ENCODE measurements at places on chromosomes 6 and 20.

GRCh38 chr6:7976485-7977056, 66.0 kb upstream of the TXNDC5 start:
- no peak for DNase-seq

DNA sequence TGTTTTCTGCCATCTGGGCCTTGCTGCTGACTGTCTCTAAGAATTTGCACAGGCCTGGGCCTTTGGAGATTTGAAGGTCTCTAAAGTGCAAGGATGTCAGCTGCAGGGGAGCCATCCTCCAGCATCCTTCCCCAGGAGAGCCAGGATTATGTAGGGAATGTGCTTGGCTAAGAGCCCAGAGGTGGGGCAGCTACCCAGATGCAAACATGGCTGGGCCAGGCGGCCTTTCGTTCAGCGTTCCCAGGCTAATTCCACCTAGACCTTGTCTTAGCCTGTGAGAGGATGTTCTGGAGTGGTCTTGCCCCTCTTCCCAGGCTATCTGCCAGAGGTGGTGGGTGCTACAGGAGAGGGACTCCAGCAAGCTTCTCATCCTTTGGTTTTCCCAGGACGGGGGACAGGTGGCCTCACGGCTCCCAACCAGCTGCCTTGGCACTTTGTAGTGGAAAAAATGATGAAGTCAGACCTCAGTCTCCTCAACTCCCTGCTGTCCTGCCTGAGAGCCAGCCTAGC, 7.7 kb upstream of the PTGIS start:
- DNase-seq, result no peak

DNA sequence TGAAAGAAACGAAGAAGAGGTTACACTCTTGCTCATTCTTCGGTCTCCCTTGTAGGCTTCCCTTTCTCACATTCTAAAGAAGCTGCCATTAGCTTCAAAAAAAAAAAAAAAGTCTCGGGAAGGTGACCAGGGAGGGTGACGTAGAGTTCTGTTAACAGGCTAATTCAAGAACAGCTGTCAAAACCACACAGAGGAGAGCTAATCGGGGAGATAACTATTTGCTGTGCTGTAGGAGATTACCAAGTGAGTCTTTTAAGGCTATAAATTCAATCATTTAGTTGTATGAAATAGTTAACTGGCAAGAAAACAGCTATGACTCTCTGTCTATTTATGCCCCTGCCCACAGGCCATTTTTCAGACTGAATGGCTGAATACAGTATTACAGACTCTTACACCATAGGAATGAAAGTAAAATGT, 256.8 kb downstream of the SYNE1 start:
- no peak for DNase-seq

DNA sequence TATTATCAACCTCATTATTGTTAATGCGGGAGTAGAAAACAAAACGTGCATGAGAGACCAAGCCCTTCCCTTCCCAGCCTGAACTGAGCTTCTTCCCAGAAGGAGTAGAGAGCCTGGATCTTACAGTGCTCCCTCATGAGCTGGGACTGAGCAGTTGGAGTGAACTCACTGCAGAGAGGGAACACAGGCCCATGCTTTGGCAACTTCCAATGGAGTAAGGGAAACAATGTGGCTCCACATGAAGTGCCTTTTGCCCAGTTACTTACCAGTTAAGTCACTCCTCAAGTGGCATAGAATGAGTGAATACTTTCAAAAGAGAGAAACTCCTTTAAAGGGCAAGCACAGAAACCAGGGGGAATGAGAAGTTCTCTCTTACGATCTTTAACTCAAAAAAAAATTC, 12.4 kb downstream of the FHL5 start:
- DNase-seq, result no peak

DNA sequence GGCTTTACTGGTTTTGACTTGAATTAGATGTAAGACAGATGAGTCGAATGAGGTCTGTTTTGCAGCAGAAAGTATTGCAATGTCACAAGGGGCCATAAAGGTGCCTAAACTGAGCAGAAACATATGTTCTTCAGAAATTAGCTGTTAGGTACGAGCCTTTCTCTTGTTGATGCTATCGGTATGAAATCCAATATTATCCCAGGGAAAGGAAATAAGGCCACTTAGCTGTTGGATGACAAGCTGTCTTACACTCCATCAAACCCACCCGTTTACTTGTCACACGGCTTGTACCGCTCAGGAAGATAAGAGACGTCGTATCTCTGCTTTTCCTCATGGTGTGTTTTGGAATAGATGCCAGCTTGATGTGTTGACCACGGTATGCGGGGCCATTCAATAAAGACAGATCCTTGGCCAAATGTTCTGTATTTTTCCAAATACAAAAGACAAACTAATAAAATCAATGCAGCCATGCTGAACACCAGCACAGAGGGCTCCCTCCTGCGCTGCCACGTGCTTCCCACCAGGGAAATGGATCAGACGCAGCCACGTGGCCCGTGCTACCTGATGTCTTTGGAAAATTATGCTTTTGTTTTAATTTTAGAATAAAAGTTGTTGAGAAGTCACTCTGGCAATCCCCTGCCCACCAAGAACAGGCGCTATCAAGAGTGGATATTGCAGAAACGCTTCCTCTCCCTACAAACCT, 255.9 kb upstream of the SULF2 start:
- DNase-seq, result no peak

DNA sequence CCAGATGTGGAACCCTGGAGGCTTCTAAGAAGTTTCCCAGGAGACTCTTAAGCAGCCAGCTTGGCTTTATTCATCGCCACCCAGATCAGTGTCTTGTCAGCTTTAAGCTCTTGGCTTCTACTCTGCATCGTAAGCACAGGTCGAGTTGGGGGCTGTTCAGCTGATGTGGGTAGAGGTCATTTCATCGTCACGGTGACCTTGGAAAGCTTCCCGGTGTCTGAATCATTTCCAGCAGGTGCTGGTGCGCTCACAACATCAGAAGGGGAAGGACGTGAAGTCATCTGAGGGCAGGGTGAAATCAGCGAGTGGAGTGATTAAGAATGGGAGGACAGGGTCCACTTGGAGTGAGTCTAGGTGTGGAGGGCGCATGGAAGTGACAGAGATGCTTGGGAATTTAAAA, 112.6 kb downstream of the SASH1 start:
- DNase-seq, result no peak

- DNase-seq, result no peak
Observed at GRCh38 chr20:24622856-24623255, 153.4 kb downstream of the SYNDIG1 start.

- no peak for DNase-seq
Observed at GRCh38 chr20:53927990-53928389, 142.4 kb downstream of the BCAS1 start.

DNA sequence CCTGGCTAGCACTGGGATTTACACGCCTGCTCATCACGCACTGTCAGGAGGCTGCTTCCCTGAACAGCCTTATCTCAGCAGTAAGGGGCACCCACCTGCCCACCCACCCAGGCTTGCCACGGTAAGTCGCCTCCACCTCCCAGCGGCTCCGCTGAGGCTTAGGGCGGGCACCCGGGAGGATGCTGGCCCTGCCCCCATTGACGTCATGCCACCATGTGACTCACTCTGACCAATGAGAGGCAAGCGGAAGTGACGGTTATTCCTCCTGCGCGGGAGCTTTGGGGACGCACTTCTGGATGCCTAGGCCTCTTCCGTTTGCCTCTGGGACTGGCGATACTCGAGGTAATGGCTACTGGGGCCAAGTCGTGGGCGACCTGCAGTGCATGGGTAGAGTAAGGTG, 256.8 kb downstream of the QKI start:
- no peak for DNase-seq

- no peak for DNase-seq
Observed at GRCh38 chr6:70150521-70150920, 152.4 kb downstream of the COL9A1 start.

GRCh38 chr6:75906871-75907270, 157.8 kb downstream of the MYO6 start:
- no peak for DNase-seq

- no peak for DNase-seq
Observed at GRCh38 chr6:154543628-154544027, 33.1 kb upstream of the CNKSR3 start.

GRCh38 chr6:117530467-117531242, 48.2 kb downstream of the DCBLD1 start:
- DNase-seq, result no peak

DNA sequence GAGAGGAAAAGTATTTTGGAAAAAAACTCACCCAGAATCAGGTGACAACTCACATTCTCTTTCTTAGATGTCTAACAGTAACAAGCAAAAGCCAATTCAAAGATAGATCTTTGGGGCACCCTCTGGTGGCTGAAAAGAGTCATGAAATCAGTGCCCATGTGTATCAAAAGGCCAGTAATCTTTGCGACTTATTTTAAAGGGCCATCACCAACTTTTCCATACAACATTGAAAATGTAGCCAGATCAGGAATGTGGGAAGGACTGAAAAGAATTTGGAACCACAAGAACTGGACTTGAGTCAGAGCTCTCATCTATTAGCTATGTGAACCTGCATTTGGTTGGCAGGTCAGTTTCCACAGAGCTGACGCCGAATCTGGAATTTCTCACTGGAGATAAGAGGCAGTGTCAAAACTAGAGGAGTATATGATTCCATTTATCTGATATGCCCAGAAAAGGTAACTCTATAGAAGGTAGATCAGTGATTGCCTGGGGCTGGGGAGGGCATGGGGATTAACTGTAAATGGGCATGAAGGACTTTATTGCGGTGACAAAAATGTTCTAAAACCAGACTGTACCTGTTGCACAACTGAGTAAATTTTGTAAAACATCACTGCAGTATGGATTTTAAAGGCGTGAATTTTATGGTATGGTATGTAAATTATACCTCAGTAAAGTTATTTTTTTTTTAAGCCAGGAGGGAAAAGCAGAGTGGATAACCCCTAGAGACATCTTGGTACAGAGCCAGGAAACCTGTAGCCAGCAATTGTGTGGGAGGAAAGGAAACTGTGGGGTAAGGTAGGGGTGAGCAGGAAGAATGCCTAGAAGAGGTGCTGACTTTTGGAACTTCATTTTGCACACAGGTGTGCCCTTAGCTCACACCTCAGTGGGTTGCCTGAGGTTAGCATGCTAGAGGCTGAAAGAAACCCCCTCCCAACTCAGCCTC, 117.1 kb upstream of the ASF1A start:
- peak; percentile 81 for DNase-seq

- DNase-seq, result no peak
Observed at GRCh38 chr6:55925292-55925691, 49.9 kb upstream of the BMP5 start.

DNA sequence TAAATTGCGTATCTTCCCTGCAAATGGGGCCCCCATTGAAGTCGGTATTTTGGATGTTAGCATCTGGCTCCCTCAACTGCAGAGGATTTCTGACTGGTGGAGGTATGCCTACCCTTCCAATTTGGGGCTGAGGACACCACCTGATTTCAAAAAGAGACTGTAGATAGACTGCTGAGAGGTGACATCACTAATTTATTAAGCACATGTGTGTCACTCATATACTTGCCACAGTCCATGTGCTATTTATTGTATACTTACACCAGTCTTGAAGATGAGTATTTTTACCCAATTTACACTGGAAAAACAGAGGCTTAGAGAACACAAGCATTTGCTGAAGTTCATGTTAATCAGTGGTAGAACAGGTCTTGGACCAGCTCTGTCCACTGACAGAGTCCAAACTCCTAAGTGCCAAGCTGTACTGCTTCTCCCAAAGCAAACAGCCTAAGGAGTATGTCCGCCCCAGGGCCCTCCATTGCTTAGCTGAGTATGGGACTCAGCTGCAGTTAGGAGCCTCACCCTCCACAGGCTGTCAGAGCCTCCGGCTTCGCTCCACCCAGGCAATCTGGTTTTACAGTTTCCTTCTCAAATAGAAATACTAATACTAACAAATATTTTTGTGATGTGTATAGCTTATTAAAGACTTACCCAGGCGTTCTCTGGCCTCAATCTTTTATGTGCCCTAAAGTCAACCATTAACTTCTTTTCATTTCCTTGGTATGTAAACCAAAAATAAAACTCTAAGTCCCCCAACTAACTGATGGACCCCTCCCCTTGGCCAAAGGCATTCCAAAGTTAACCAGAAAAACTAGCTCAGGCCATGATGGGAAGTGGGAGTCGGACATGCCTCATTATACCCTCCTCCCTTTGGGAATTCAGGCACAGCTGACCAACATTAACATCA, 17.5 kb downstream of the RIN2 start:
- no peak for DNase-seq

DNA sequence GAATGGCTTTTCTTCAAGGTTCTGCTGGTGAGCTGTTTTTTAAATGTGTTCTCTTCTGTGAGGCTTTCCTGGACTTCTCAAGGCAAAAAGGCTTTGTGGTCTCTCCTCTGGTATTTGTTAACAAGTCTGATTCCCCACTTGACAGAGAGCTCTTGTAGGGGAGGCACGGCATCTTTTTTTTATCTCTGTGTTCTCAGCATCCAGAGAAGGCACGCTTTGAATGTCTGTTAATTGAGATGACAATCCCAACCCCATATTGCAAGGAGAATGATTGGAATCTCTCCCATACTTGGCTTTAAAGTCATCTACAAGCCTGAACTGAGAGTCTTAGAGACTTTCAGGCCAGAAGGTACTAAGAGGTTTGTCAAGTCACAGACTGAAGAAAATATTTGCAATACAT, 22.6 kb downstream of the EDN1 start:
- DNase-seq, result no peak

- no peak for DNase-seq
Observed at GRCh38 chr6:157151989-157152388, 171.3 kb downstream of the TMEM242 start.

DNA sequence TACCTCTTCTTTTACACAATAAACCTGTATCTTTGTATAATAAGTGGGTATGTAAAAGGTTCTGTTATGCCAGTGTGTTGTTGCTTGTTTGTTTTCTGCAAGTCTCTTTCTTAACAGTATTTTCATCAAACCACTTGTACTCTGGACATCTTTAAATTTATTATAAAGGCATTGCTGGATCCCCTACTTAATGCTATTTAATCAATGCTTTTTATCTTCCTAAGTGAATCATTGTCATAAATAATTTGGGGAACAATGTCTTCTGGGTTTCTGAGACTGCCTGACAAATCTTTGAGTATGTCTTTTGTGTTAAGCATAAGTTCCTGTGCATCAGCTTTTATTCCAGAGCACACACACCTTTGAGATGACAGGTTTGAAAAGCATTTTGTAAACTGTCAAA, 64.7 kb downstream of the ITCH start:
- no peak for DNase-seq

GRCh38 chr20:43564455-43564854, 5.6 kb downstream of the SGK2 start:
- no peak for DNase-seq

- no peak for DNase-seq
Observed at GRCh38 chr6:166419286-166419685, 36.5 kb upstream of the MPC1 start.

GRCh38 chr6:134317471-134318131, at the start of gene SGK1:
SGK1 (minus strand) TSS chr6:134318112; CDS start chr6:134317460, 652 bp downstream.
- DNase-seq, result no peak

DNA sequence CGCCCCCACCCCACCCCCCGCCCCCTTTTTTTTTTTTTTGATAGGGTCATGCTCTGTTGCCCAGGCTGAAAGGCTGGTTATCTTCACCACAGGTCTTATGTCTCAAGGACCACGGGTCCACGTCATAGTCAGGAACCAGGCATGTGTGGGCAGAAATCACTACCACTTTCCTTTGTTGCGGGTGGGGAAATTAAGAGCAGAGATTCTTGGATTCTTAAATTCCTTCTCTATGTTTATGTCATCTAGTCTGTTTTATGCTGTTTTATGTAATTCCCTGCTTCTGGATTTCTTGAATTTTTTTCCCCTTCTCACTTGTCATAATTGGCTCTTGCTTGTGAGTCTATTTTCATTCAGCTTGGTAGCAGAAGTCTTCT, 25.8 kb upstream of the PLCG1 start:
- DNase-seq, result no peak

GRCh38 chr20:23112595-23112994, 26.5 kb upstream of the CD93 start:
- no peak for DNase-seq
